Hematopoietic multipotent progenitor cell treated with erythropoietin and hydrocortisone succinate and interleukin-3 and kit ligand, for 4 days (in vitro differentiated cells): ENCODE measurements at places on chromosomes 16 and 17.
A peak's percentile ranks its signal among the peaks of the same experiment; 100 is the strongest.

DNA sequence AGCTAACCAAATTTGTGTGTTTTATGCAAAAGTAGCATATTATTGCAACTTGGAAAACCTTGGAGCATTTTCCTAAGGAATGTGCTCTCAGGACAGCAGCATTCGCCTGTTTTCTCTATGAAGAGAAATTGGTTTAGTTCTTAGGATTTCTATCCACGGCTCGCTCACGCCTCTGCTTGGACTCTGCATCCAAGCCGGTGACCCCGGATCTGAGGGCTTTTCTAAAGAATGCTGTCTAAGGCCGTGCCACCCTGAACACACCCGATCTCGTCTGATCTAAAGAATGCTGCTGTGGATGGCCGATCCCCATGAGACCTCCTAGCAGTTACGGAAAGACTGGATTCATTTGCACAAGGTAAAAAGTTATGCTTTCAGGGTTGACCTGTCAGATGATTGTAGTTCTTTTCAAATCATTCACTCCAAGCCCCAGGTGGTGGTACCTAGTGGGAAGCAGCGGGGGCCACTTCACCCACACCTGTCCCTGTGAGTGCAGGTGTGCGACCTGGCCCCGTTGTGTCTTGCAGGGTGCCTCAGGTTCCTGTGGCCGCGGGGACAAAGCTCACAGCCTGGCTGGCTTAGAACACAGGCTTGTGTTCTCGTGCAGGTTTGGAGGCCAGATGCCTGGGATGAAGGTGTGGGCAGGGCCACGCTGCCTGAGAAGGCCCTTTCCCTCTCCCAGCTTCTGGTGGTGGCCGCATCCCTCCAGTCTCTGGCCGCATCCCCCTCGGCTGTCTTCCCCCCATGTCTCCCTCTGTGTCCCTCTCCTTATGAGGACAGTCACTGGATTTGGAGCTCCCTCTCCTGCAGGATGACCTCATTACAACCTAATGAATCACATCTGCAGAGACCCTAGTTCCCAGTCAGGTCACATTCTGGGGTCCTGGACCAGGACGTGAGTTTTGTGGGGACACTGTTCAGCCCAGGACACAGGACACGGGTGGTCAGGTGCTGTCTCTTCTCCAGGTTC is 71.1 kb downstream of the BANP start:
- DNase-seq = no peak

- peak; percentile 55 for DNase-seq
Measured at GRCh38 chr17:77124192-77124889, 16.4 kb upstream of the SEC14L1 start.

DNA sequence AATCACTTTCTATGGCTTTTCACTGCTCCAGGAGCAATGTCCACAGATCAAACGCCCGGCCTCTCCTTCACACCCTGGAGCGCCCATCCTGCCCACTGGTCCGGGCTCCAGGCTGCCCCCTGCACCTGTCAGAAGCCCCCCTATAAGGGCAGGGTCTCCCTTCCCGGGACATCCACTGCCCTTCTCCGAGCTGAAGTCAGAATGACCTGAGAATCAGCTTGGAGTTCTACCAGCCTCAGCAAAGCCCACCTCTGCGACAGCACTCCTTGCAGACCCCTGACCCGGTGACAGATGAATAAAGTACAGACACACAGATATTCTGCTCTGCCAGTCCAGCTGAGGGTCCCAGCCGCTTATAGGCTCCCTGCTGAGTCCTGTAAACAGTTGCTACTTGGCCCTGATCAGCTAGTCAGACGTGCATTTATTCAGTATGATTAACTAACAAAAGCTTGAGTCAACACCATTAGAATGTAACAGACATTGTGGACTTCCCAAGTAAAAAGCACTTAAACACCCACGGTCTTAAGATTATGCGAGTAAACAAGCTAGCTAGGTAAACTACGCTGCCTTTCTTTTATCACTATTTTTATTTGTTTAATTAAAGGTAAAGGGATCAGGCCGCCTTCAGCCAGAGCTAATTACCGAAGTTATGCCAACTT is 4.8 kb downstream of the SLC7A5 start:
- no peak for DNase-seq

- DNase-seq = no peak
Measured at GRCh38 chr16:85137323-85138072, 25.2 kb upstream of the CIBAR2 start.

GRCh38 chr17:4443476-4443875 is 9.7 kb downstream of the SPNS3 start:
- no peak for DNase-seq

GRCh38 chr17:44258811-44259351 is 9.1 kb downstream of the SLC4A1 start:
- no peak for DNase-seq

DNA sequence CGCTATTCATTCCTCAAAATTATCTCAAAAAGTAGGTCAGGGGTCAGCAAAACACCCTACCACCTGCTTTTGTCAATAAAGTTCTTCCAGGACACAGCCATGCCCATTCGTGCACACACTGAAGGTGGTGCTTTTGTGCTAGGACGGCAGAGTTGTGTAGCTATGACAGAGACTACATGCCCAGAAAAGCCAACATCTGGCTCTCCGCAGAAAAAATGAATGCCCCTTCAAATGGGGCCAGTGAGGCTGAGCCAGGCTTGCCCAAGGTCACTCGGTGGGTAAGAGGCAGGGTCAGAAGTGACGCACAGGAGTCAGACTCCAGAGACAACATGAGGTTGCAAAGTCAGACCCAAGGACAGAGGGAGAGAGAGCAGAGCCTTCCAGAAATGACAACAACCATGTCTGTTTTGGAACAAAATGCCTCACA is 200.1 kb downstream of the XYLT1 start:
- no peak for DNase-seq

- no peak for DNase-seq
Measured at GRCh38 chr16:70739389-70739788, 53.5 kb upstream of the MTSS2 start.

DNA sequence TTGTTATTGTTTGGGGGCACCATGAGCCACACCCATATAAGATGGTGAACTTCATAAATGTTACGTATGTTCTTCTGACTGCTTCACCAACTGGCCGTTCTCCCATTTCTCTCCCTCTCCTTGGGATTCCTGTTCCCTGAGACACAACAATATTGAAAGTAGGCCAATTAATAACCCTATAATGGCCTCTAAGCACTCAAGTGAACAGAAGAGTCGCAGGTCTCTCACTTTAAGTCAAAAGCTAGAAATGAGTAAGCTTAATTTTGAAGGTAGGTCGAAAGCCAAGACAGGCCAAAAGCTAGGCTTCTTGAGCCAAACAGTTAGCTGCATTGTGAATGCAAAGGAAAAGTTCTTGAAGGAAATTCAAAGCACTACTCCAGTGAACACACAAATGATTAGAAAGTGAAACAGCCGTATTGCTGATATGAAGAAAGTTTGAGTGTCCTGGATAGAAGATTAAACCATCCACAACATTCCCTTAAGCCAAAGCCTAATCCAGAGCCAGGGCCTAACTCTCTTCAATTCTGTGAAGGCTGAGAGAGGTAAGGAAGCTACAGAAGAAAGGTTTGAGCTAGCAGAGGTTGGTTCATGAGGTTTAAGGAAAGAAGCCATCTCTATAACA is 25.8 kb downstream of the HLF start:
- no peak for DNase-seq

GRCh38 chr16:3348547-3349167 is 7.0 kb upstream of the OR2C1 start:
- peak; percentile 41 for DNase-seq

DNA sequence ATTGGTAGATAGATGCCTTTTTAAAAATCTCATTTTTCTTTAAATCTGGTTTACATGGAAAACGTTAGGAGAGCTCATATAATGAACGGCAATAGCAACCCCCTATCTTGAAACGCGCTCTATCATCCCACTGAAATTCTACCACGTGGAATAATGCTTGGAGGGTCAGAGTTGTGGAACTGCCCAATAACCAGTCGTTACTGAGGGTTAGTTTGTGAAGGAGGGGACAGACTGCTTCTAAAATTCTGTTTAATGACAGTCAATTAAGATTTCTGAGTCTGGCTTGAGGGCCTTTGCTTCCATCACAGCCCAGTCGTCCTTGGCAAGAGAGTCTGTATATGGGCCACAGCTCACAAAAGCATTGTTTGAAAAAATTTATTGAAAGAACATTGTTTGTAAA is 482 bp downstream of the IRF8 start:
- no peak for DNase-seq

DNA sequence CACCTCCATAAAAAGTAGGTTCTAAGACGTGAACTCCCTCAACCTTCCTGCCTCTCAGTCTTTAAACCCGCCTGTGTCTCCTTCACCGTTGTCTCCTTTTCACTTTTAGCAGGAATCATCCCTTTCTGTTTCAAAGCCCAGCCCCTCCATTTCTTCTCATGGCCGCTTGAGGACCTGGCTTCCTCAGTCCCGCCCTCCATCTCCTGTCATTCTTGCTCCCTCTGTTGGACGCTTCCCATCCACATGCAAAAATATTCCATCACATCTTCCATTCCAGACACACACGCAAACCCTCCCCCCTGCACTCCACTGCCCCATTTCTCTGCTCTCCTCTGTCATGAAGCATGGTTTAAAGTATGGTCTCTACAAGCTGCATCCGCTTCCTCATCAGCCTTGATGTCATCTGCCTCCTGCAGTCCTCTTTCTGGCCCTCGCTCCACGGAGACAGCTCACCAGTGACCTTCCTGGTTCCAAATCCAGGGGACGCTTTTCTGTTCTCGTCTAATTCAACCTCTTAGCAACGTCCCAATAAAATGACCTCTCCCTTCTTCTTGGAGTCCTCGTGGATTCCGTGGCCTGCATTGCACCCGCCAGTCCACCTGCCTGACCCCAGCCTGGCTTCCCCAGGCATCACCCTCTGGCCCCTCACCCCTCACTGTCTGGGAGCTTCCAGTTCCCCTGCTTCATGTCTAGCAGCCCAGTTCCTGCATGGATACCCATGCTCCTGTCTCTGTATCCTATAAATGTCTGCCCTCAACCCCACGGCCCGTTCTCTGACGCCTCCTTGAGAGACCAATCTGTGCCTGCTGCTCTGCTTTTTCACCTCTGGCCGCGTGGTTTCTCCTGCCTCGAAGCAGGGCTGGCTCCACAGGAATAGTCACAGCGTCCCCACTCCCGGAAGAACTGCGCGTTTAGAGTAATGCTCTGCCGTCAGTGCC is 26.2 kb downstream of the ANKRD40 start:
- peak; percentile 78 for DNase-seq

DNA sequence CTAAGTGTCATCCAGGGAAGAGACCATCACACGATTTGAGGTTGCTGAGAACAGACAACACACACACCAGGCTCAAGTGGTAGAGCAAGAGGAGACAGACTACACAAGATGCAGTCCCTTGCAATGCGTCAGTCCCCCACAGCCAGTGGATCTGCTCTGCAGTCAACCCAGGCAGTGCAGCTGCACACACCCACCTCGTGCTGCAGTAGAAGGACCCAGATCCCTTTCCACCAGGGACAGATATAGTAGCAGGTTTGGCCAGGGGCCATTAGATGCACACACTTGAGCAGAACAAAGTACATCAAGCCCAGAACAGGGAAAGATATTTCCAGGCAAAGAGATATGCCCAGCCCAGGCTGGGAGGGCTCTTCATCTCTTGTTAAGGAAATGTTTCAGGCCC is 112.9 kb downstream of the GRIN2A start:
- DNase-seq = no peak

DNA sequence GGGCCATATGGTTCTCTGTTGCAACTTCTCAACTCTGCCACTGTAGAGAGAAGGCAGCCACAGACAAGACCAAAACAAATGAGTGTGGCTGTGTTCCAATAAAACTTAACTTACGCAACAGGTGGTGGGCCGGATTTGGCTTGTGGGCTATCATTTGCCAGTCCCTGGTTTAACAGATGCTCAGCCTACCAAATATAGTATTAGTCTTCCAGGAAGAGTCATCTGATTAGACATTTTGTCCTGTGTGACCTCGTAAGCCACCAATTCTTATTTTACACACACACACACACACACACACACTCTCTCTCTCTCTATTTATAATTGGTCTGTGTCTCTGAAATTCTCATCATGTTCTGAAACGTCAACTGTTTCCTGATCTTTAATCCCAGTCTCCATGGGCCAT is 245.9 kb downstream of the XYLT1 start:
- DNase-seq = peak; percentile 93

GRCh38 chr17:81865733-81866439 is 5.3 kb downstream of the ARHGDIA start:
- DNase-seq = no peak

- DNase-seq = peak; percentile 40
Measured at GRCh38 chr17:55722742-55723487, at the start of gene TMEM100. TMEM100 (minus strand) TSS chr17:55722864; CDS start chr17:55721070, 1,794 bp downstream.

DNA sequence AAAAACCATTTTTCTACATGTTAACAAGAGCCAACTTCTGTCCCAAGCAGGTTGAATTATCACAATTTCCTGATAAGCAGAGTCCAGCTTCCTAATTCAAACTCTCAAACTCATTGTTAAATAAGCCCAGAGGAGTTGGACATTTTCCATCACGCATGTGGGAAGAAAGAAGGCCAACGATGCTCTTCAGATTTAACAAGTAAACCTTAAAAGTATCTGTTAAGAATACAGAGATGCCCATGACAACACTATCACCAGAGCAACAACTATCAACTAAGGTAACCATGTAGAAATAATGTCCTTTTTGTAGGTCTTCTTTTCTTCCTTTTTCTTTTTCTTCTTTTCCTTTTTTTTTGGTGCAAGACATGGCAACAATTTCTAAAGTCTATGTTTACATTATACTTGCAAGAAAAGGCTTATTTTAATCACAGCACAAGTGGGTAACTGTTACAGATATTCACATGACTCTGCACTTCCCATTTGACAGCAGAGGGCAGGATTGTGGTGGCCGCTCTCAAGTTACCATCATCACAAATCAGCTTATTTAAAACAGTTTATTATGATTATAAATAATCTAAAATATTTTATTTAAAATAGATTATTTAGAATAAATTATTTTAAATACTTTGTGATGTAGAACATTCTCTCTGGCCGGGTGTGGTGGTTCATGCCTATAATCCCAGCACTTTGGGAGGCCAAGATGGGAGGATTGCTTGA is 35.7 kb upstream of the DHRS7B start:
- peak; percentile 53 for DNase-seq

DNA sequence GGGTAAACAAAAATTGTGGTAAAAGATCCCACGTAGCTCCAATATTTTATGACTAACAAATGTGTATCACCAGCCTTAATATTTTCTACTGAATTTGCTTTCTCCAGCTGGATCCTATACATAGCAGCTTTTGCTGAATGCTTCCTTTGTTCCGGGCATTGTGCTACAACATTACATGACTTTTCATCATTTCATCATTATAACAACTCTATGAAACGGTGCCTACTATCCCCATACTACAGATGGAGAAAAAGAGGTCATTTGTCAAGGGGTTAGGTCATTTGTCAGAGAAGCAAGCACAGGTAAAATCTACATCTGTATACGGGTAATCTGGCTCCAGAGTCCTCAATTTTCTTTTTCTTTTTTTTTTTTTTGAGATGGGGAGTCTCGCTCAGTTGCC is 74.3 kb downstream of the KANSL1 start:
- no peak for DNase-seq
